ENCODE measurements at places on chromosomes 3 and 15.

GRCh38 chr15:40334941-40335795 is 5.6 kb downstream of the CCDC9B start:
- DNase-seq = no peak

DNA sequence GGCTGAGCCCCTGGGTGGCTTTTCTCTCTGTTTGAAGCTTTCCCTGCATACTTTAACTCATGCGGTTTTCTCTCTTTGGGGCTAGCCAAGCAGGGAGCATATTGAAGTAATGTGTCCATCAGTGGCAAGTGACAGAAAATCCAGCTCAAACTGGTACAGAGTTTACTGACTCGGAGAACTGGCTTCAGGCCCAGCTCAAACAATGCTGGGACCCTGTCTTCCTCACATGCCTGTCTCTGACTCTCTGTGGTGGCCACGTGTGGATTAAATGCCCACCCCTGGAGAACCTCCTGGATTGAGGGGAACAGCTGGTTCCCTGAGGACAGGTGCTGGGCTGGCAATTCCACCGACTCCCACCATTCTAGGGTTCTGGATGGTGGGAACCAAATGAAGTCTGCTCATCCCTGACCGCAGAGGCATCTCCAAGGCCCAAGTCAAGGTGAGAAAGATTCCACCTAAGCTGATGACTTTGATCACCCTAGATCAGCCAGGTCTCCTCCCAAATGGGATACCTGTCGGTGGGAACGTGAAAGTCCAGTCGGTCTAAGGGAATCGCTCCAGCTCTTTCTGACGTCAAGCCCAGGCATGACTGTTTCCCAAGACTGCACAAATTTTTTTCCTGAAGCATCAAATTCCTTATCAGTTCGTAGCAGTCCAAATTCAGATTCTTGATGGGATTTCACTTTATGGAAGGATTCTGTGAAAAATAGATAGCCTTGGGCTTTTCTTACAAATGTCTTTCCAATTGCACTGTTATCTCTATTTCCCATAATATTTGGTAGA is 16.3 kb upstream of the HDAC11 start:
- DNase-seq = no peak

- DNase-seq = no peak
Measured at GRCh38 chr3:190562866-190563510, 49.1 kb downstream of the IL1RAP start.

DNA sequence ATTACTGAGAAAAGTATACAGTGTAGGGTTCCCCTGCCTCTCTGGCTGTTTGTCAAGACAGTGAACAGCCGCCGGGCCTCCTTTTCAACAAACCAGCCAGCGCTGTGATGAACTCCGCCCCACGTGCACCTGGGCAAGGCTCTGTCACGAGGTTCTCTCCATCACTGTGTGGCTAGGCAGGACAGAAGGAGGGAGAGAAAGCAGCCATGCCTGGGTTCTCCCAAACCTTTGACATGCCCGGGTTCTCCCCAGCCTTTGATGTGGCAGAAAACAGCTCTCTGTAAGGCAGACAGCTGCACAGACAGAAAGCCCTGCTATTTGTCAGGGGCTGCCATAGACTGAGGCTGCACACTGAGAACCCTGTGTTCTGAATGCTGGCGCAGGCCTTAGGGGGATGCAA is 101.4 kb upstream of the TRPM1 start:
- peak; percentile 69 for DNase-seq

DNA sequence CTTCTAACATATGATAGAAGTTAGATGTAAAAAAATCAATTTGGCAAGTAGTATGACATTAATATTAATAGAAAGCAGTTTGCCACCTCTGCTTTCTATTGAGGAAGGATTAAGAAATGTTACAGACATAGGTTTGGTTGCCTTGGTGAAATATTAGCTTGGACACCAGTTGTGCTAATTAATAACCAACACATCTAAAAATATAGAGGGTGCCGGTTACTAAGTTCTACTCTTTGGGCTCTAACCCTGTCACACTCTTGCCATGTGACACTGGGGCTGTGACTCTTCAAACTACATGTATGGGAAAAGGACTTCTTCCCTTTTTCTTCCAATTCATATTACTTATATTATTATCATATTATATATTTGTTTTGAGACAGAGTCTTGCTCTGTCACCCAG is 64.4 kb downstream of the TRIM71 start:
- no peak for DNase-seq

GRCh38 chr3:145906755-145907154 is 254.2 kb downstream of the PLOD2 start:
- no peak for DNase-seq

DNA sequence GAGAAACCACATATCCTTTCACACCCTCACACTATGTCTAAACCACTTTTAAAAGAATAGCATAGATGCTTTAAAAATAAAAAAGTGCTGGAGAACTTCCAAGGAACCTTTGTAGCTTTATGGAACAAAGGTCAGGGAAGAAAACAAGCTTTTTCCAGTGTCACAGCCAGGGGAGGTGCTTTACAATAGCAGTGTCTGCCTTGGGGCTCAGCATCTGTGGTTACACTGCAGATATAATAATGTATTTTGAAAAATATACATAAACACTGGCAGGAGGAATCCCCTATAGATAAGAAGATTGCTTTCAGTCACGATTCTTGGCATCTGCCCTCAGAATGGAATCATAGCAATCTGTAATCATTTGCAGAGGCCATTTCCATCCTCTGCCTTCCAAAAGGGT is 362.4 kb upstream of the LRRC3B start:
- no peak for DNase-seq

DNA sequence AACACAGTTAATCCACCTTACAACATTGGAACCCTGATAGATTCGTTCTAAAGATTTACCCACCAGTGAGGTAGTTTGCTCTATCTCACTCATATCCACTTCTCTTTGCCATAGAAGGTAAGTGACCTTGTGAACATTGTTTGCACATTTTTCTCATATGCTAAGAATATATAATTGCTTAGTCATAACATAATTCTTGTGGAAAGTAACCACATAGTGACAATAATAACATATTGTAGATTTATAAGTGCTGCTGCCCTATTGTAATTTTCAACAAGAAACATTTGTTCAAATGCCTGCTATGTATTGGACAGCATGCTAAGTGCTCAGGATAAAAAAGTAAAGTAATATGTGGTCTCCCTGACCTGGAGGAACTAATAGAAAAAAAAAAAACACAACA is 554.2 kb upstream of the KCNMB2 start:
- DNase-seq = no peak

GRCh38 chr15:97030251-97030650 is 699.8 kb downstream of the NR2F2 start:
- DNase-seq = no peak

GRCh38 chr3:127796045-127796830 is 26.1 kb downstream of the MGLL start:
- DNase-seq = no peak

- peak; percentile 82 for DNase-seq
Measured at GRCh38 chr15:74438721-74439316, 5.1 kb upstream of the SEMA7A start.

All from activated CD4-positive, alpha-beta T cell treated with anti-CD3 and anti-CD28 coated beads, Interleukin-2, amount 10 ng/mL, durations not matched to agents 7 days and 5 days (primary cell).